ENCODE measurements at places on chromosomes 6 and 20. TPM values are rescaled to one million over a fixed set of nuclear protein-coding genes. Genes with fewer than 3 reads are reported as not detected.
A peak's percentile ranks its signal among the peaks of the same experiment; 100 is the strongest.

DNA sequence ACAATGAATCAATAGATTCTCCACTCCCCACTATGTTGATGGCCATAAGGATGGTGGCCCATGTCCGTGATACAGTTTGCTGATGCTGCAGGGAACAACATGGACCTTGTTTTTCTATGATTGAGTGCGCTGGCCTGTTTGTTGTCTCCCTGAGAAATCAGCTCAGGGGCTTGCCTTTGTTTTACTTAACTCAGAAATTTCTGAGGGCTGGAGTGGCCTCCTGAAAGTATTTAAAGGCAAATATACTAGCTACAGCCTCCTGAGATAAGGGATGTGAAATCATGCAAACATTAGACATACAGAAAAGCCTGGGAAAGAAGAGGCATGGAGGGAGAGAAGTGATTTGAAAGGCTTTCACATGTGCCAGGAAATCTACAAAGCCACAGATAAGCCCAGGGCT is 170.3 kb upstream of the FLRT3 start:
- H3K4me3 ChIP-seq, result no peak overlapping the region
- no peaks in the 10 kb centered on the region for H3K36me3 ChIP-seq
- no peak for DNase-seq
- H3K27ac ChIP-seq, result no peak overlapping the region

DNA sequence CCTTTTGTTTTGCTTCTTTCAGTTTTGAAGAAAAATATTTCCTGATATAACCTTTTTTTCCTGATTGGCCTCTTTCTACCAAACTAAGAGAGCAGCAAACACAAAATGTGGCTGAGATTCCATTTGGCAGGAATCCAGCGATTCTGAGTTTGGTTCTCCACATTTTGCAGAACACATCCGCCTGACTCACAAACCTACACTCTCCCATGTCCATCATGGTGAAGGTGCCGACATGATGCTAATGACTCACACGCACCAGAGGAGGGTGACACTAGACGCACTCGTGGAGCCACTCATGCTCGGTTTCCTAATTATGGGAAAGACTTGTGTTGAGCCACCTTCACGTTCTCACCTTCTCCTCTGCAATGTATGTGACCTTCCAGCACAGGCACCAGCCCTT is 45.9 kb upstream of the DUSP22 start:
- no peak for DNase-seq
- H3K4me3 ChIP-seq, result no peak overlapping the region
- H3K27me3 ChIP-seq, result no peaks in the 10 kb centered on the region
- peaks cover 4% of the 10 kb centered on the region for H3K4me1 ChIP-seq
- H3K36me3 ChIP-seq, result no peaks in the 10 kb centered on the region
- H3K27ac ChIP-seq, result no peak overlapping the region

GRCh38 chr6:123990376-123990775 is 186.7 kb downstream of the NKAIN2 start:
- no peak overlapping the region for H3K4me3 ChIP-seq
- no peak for DNase-seq
- H3K27me3 ChIP-seq, result no peaks in the 10 kb centered on the region

Gene GPR63
- 0.10 TPM for total RNA-seq

Gene PBOV1
- not detected for total RNA-seq

DNA sequence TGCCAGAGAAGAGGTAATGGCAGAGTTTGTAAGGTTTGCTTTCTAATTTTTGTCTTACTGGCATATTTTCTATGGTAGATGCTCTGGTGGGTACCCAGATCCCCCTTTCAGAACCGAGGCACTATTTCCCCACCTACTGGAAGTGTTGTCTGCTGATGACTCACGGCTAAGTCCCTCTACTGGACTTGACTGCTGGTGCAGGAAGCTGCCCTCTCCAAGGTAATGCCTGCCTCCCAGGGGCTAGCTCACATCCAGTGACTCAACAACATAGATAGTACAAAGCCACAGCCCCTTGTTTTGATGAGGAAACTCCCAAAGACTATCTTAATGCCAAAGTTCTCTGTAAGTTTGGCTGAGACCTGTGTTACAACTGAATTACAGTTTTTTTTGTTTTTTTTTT is 285.4 kb upstream of the FLRT3 start:
- no peaks in the 10 kb centered on the region for H3K36me3 ChIP-seq
- H3K4me1 ChIP-seq, result no peaks in the 10 kb centered on the region
- no peaks in the 10 kb centered on the region for H3K27me3 ChIP-seq
- no peak for DNase-seq

Gene UBD
- not detected for total RNA-seq

DNA sequence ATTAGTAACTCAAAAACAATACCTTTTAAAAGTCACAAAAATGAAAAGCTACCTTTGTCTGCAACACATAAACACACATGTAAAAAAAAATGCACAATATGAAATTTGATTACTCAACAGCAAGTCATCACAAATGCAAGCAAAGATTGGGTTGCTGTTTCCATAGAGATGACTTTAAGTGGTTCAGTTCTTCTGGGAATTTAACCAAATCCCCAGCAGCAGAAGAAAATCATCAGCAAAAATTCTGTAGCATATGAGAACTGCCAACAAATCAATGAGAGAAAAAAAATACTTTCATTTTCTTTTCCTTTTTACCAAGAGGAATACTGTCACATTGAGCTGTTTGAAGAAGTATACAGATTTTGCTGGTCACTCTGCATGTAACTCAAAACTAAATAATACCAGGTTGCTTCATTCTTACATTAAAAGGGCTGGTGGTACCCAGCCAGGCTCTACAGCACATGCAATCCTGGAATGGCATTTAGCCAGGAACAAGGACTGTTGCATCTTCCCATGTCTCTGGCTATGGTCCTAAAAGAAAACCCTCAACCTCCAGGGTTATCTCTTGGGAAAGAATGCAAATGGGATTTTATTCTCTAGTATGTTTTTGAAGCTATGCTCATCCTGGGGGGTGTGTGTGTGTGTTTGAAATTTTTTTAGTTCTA is 158.3 kb downstream of the OPRM1 start:
- peaks cover 6% of the 10 kb centered on the region for H3K4me1 ChIP-seq
- H3K4me3 ChIP-seq, result no peak overlapping the region
- H3K27ac ChIP-seq, result no peak overlapping the region

Gene ULBP2
- total RNA-seq, result 9.7 TPM

Gene FAM209A
- 6.1 TPM for total RNA-seq

- no peaks in the 10 kb centered on the region for H3K36me3 ChIP-seq
- no peak for DNase-seq
- H3K27ac ChIP-seq, result no peak overlapping the region
Observed at GRCh38 chr20:23640671-23641667, 3.2 kb upstream of the CST3 start.

Gene PGBD1
- total RNA-seq, result 1.0 TPM

DNA sequence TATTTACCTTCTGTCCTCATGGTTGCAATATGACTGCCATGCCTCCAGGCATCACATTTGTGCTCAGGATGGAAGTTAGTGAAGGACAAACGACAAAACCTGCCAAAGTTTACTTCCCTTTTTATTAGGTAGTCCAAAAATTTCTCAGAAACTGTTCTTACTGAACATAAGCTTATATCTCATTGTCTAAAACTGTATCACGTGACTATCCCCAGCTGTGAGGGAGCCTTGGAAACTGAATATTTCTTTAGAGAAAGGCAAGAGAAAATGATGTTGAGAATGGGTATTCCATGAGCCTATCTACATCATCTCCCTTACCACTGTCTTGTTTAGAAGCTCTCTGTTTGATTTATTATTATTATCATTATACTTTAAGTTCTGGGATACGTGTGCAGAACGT is 303.6 kb upstream of the PRND start:
- H3K4me1 ChIP-seq, result no peaks in the 10 kb centered on the region
- no peaks in the 10 kb centered on the region for H3K27me3 ChIP-seq
- no peak overlapping the region for H3K4me3 ChIP-seq
- H3K36me3 ChIP-seq, result no peaks in the 10 kb centered on the region
- H3K27ac ChIP-seq, result no peak overlapping the region

Gene SLX4IP
- 4.1 TPM for total RNA-seq

DNA sequence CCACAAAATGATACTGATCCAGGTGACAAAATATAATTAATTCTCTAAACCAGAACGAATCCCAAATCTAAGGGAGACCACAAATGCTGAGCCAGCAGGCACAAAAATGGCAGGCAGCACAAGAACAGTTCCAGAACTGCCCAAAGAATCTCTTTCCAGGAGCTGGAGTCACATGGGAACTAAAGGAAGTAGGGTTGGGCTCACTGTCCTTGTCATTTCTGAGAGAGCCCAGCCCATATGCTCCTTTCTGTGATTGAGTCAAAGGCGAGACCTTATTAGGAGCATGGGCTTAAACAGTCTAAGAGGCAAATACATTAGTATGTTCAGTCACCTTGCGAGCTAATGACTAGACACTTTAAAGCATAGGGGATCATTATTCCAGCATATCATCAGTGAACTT is 327.6 kb upstream of the ARID1B start:
- H3K36me3 ChIP-seq, result no peaks in the 10 kb centered on the region
- no peak overlapping the region for H3K4me3 ChIP-seq
- H3K4me1 ChIP-seq, result no peaks in the 10 kb centered on the region
- no peak overlapping the region for H3K27ac ChIP-seq
- H3K27me3 ChIP-seq, result no peaks in the 10 kb centered on the region
- DNase-seq, result no peak

- no peaks in the 10 kb centered on the region for H3K27me3 ChIP-seq
- H3K36me3 ChIP-seq, result peaks cover 14% of the 10 kb centered on the region
- H3K4me1 ChIP-seq, result peaks cover 44% of the 10 kb centered on the region
- DNase-seq, result peak; percentile 42
- H3K4me3 ChIP-seq, result no peak overlapping the region
Observed at GRCh38 chr6:118660218-118660569, 8.8 kb upstream of the CEP85L start.

DNA sequence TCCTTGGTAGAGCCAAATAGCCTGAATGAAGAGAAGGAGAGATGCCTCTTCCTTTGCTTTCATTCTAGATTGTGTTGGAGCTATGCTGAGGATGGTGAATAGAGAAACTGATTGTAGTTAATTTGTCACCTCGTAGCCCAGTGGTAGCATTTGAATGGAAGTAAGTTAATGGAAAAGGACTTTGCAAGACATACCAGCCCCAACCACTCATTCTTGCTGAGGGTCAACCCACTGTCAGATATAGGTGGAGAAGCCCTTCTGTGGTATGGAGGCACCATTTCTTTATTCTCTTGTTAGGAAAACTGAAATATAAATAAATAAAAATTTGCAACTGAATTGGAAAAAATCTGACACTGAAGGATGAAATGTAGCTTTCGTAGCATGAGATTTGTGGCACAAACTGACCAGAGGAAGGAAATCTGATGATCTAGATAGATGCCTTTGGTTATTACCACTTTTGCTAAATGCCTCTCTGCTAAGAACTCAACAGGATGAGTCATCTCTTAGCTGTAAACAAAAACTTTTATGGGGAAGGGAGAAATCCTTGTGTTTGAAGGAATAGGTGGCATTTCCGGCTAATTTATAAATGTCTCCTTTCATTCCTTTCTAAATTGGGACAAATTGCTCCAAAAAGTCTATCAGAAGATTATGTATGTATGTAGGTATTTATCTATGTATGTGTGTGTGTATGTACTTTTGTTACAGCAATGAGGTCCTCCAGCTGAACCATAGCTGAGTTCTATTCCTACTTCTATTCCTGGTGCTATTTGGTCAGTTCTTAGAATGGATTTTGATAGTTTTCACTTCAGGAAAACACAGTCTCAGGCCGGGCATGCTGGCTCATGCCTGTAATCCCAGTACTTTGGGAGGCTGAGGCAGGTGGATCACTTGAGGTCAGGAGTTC is 76.5 kb upstream of the SUPT3H start:
- no peak overlapping the region for H3K27ac ChIP-seq
- no peak overlapping the region for H3K4me3 ChIP-seq
- peaks cover 4% of the 10 kb centered on the region for H3K36me3 ChIP-seq

- no peaks in the 10 kb centered on the region for H3K27me3 ChIP-seq
- H3K4me1 ChIP-seq, result no peaks in the 10 kb centered on the region
- no peak for DNase-seq
- no peak overlapping the region for H3K27ac ChIP-seq
Observed at GRCh38 chr20:34262488-34263288, 21.5 kb downstream of the ASIP start.

Gene OR2J3
- total RNA-seq, result not detected

DNA sequence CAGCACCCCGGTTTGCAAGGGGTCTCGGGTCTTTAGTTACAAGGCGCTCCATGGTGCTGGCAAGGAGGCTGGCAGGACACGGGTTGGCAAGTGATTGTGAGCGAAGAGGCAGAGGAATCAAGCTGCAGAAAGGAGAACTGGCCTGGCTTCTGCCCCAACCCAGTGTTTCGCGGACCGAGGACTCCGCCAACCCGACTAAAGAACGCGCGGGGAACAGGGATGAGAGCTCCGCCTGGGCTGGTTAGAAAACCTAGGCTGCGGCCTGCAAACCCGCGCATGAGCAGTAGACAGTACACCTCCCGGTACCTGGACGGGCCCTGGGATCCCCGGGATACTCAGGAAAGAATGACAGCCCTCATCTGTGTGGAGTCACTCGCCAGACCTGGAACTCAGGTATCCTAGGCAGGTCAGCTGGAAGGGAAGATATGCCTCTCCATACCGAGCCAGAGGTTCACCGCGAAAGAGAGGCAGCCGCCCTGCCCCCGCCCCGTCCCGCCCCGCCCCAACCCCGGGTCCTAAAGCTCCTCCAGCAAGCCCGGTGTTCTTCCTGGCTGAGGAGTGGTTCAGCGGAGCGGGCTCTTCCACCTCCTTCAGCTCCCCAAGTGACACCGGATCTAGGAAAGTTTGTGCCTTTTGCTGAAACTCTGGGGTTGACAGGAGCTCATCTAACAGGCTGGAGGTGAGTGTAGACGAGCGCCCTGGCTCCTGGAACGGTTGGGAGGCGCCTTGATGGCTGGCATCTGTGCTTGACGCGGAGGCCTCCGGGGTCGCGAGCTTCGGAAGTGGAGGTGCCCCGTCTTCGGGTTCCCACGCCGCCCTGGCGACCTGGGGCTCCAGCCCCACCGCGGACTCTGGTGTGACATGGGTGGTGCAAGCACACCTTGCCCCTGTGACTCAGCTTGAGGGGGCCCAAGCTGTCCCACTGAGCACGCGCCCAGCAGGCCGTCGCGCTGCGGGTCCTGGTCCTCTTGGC is 1847.3 kb upstream of the DEFB115 start:
- DNase-seq, result no peak
- no peaks in the 10 kb centered on the region for H3K27me3 ChIP-seq
- no peak overlapping the region for H3K4me3 ChIP-seq
- no peak overlapping the region for H3K27ac ChIP-seq
- no peaks in the 10 kb centered on the region for H3K36me3 ChIP-seq

DNA sequence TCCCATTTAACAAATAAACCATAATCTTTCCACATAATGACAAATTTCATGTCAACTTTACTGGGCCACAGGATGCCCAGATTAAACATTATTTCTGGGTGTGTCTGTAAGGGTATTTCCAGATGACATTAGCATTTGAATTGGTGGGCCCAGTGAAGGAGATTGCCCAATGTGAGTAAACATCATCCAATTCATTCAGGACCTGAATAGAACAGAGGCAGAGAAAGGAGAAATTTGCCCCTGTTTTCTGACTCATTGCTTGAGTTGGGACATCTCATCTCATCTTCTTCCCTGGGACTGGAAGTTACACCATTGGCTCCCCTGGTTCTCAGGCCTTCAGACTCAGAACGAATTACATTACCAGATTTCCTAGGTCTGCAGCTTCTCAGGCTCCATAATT is 142.9 kb downstream of the TPBG start:
- no peak for DNase-seq
- H3K4me1 ChIP-seq, result no peaks in the 10 kb centered on the region
- H3K27ac ChIP-seq, result no peak overlapping the region
- H3K27me3 ChIP-seq, result no peaks in the 10 kb centered on the region
- no peaks in the 10 kb centered on the region for H3K36me3 ChIP-seq
